ENCODE measurements at places on chromosomes 5 and 9.

- peaks cover 79% of the 10 kb centered on the region for H3K4me1 ChIP-seq
- DNase-seq, result no peak
- no peaks in the 10 kb centered on the region for H3K36me3 ChIP-seq
- H3K27ac ChIP-seq, result peak overlapping the region; percentile 91
- H3K4me3 ChIP-seq, result peak overlapping the region; percentile 91
- H3K27me3 ChIP-seq, result no peaks in the 10 kb centered on the region
Observed at GRCh38 chr9:38066914-38067858, 1.8 kb downstream of the SHB start.

DNA sequence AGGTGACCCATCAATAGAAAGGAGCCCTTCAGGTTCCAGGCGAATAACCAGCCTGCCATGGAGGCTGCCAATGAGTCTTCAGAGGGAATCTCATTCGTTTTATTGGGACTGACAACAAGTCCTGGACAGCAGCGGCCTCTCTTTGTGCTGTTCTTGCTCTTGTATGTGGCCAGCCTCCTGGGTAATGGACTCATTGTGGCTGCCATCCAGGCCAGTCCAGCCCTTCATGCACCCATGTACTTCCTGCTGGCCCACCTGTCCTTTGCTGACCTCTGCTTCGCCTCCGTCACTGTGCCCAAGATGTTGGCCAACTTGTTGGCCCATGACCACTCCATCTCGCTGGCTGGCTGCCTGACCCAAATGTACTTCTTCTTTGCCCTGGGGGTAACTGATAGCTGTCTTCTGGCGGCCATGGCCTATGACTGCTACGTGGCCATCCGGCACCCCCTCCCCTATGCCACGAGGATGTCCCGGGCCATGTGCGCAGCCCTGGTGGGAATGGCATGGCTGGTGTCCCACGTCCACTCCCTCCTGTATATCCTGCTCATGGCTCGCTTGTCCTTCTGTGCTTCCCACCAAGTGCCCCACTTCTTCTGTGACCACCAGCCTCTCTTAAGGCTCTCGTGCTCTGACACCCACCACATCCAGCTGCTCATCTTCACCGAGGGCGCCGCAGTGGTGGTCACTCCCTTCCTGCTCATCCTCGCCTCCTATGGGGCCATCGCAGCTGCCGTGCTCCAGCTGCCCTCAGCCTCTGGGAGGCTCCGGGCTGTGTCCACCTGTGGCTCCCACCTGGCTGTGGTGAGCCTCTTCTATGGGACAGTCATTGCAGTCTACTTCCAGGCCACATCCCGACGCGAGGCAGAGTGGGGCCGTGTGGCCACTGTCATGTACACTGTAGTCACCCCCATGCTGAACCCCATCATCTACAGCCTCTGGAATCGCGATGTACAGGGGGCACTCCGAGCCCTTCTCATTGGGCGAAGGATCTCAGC lies at the start of gene OR1K1:
Gene OR1K1 (plus strand): TSS at position 58 of the 995 bp plus-strand sequence. CDS start 0 bp downstream, at position 58.
- no peak within 1 kb of the TSS for H3K4me3 ChIP-seq
- H3K36me3 ChIP-seq, result no peaks in the 10 kb centered on the region
- no peaks in the 10 kb centered on the region for H3K27me3 ChIP-seq

GRCh38 chr9:132238992-132239391 lies 77.1 kb downstream of the NTNG2 start:
- H3K36me3 ChIP-seq, result no peaks in the 10 kb centered on the region
- DNase-seq, result no peak
- no peaks in the 10 kb centered on the region for H3K27me3 ChIP-seq
- H3K4me1 ChIP-seq, result peaks cover 12% of the 10 kb centered on the region
- no peak overlapping the region for H3K4me3 ChIP-seq

DNA sequence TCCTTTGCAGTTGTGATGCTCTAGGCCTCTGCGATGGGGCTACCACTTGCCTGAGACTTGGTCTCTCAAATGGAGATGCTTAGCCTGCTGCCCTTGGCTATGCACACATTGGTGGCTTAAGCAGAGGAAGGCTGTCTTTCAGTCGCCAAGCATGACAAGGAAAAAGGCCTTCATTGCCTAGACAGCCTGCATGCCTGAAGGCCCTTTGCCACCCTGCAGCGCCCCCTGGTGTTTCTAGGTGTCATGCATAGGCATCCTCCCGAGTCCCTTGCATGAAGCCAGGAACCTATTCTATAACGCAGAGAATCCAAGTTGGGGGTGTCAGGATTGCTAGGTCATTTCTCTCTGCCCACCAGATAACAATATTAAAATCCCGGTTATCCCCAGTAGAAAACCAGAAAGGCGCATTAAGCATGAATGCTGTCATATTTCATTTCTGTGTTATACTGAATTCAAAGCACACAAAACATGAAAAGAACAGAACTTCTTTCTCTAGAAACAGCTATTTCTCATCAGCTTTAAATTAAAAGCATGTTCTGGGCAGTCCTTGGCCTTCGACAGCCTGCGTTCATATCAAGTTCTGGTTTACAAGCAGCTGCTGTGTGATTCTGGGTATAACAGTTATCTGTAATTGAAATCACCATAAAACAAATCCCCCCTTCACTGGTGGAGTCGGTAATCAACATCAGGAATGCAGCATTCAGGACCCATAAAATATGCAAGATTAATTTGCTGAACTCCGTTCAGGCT lies 59.7 kb upstream of the TRPC7 start:
- H3K4me3 ChIP-seq, result no peak overlapping the region
- H3K36me3 ChIP-seq, result no peaks in the 10 kb centered on the region
- H3K4me1 ChIP-seq, result no peaks in the 10 kb centered on the region
- no peak for DNase-seq
- no peak overlapping the region for H3K27ac ChIP-seq

DNA sequence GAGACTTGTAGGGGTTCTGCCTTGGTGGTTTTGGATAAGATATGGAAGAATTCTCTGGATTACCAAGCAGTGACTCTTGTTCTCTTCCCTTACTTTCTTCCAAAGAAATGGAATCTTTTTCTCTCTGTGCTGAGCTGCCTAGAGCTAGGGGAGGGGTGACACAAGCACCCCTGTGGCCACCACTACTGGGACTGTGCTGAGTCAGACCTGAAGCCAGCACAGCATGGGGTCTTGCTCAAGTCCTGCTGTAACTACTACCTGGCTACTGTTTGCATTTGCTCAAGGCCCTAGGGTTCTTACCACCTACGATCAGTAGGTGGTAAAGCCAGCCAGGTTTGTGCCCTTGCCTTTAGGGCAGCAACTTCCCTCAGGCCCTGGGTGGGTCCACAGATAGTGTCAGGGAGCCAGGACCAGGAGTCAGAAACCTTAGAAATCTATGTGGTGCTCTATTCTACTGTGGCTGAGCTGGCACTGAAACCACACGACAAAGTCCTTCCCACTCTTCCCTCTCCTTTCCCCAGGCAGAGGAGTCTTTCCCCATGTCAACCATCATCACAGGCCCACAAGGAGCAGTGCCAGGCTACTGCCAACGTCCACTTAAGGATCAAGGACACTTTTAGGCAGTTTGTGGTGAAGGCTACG lies 53.8 kb downstream of the SREK1 start:
- H3K4me3 ChIP-seq, result no peak overlapping the region
- H3K27me3 ChIP-seq, result no peaks in the 10 kb centered on the region
- no peak overlapping the region for H3K27ac ChIP-seq

DNA sequence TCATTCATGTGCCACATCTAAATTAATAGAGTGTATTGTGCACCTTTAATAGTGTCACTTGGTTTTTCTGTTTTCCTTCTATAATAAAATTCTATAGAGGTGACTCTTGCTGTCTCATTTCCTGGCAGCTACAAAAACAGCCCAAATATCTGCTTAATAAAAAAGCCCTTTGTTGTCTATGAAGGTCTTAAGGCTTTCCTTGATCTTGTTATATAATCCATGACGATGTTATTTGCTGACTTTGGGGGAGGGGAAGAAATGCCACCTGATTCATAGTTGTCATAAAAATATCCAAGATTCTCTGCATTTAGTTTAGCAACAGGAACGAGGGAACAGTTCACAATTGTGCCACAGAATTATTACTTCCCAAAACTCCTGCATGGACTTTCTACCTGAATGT lies 31.3 kb downstream of the CPEB4 start:
- peaks cover 8% of the 10 kb centered on the region for H3K36me3 ChIP-seq
- peaks cover 79% of the 10 kb centered on the region for H3K4me1 ChIP-seq
- H3K4me3 ChIP-seq, result no peak overlapping the region
- DNase-seq, result no peak
- H3K27ac ChIP-seq, result peak overlapping the region; percentile 86

DNA sequence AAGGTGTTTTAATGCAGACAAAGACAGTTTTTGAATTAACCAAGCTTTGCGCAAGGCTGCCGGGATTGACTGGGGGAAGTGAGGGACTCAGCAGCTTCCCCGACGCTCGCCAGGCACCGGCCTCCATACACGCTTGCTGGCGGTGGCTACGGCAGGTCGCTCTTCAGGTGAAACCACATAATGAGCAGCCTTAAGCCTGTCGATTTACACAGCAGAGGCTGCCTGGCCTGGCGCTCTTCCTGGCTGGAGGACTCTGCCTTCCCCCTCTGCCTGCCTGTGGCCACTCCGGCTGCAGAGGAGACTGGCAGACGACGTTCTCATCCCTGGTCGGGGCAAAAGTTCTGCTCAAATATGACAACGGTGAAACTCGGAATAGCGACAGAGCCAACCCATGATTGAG lies 9.0 kb upstream of the NOTCH1 start:
- no peaks in the 10 kb centered on the region for H3K36me3 ChIP-seq
- no peak overlapping the region for H3K4me3 ChIP-seq
- peak overlapping the region; percentile 45 for H3K27ac ChIP-seq
- H3K27me3 ChIP-seq, result peaks cover 9% of the 10 kb centered on the region
- peaks cover 36% of the 10 kb centered on the region for H3K4me1 ChIP-seq

- H3K36me3 ChIP-seq, result no peaks in the 10 kb centered on the region
- H3K4me3 ChIP-seq, result no peak overlapping the region
- H3K27ac ChIP-seq, result no peak overlapping the region
- H3K4me1 ChIP-seq, result no peaks in the 10 kb centered on the region
- no peaks in the 10 kb centered on the region for H3K27me3 ChIP-seq
Observed at GRCh38 chr5:24621792-24622191, 23.0 kb downstream of the CDH10 start.

GRCh38 chr9:755454-756381 lies 85.8 kb upstream of the DMRT1 start:
- no peaks in the 10 kb centered on the region for H3K36me3 ChIP-seq
- H3K4me1 ChIP-seq, result peaks cover 28% of the 10 kb centered on the region
- no peak for DNase-seq
- peak overlapping the region; percentile 19 for H3K27ac ChIP-seq

DNA sequence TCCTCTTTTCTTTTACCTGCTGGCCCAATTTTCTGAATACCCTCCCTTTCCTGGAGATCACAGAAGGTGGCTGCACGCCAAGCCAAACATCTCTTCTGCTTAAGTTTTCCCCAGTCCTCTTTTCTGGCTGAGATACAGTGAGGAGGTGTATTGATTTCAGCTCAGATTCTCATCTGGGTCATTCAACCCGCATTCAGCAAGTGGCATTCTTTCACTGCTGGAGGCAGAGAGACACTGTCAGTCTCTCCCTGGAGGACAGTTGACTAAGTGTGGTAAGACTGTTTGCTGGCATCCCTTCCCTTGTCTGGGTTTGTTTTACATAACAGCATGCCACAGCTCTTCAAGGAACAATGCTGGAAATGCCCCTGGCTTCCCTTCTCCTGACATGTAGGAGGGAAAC lies 60.5 kb downstream of the GABRG2 start:
- no peak overlapping the region for H3K4me3 ChIP-seq
- no peaks in the 10 kb centered on the region for H3K27me3 ChIP-seq
- H3K27ac ChIP-seq, result no peak overlapping the region
- H3K36me3 ChIP-seq, result no peaks in the 10 kb centered on the region
- DNase-seq, result no peak

GRCh38 chr9:3492214-3492613 lies 33.6 kb downstream of the RFX3 start:
- DNase-seq, result no peak
- H3K27ac ChIP-seq, result no peak overlapping the region
- no peaks in the 10 kb centered on the region for H3K36me3 ChIP-seq
- H3K27me3 ChIP-seq, result no peaks in the 10 kb centered on the region
- H3K4me1 ChIP-seq, result no peaks in the 10 kb centered on the region
- H3K4me3 ChIP-seq, result no peak overlapping the region

- no peak overlapping the region for H3K4me3 ChIP-seq
- H3K27me3 ChIP-seq, result no peaks in the 10 kb centered on the region
- H3K27ac ChIP-seq, result no peak overlapping the region
- H3K4me1 ChIP-seq, result peaks cover 20% of the 10 kb centered on the region
- DNase-seq, result no peak
Observed at GRCh38 chr5:139193928-139194327, 4.2 kb downstream of the SIL1 start.

- no peaks in the 10 kb centered on the region for H3K27me3 ChIP-seq
- H3K4me3 ChIP-seq, result no peak overlapping the region
- H3K27ac ChIP-seq, result peak overlapping the region; percentile 93
- H3K4me1 ChIP-seq, result peaks cover 73% of the 10 kb centered on the region
- no peak for DNase-seq
Observed at GRCh38 chr5:148910686-148911361, 84.4 kb downstream of the ADRB2 start.

DNA sequence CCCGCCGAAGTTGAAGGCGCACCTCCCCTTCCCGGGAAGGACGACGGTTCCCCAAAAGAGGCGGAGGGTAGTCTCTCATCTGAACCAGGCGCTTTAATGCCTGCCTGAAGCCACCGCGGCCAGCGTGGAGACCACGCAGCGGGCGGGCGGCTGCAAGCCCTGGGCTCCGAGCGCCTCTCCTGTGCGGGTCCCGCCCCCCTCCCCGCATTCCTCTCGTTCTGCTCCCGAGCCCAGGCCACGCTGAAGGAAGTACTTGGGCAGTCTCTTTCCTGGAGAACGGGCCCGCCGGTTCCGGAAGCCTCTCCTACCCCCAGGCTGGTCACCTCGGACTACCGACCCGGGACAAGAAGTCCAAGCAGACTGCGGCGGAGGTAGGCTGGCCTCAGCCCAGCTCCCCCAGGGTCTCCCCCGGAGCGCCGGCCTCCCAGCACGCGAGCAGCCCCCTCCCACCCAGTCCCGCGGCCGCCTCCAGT lies 571 bp downstream of the PPIC start:
- no peaks in the 10 kb centered on the region for H3K36me3 ChIP-seq
- peak overlapping the region; percentile 93 for H3K27ac ChIP-seq
- DNase-seq, result no peak
- H3K4me1 ChIP-seq, result no peaks in the 10 kb centered on the region

GRCh38 chr9:33344145-33344544 lies 53.8 kb downstream of the NFX1 start:
- DNase-seq, result no peak
- H3K27ac ChIP-seq, result no peak overlapping the region
- H3K4me3 ChIP-seq, result no peak overlapping the region
- H3K27me3 ChIP-seq, result no peaks in the 10 kb centered on the region
- H3K4me1 ChIP-seq, result no peaks in the 10 kb centered on the region

GRCh38 chr9:136907011-136907914 lies 20.9 kb downstream of the TRAF2 start:
- H3K36me3 ChIP-seq, result peaks cover 18% of the 10 kb centered on the region
- no peaks in the 10 kb centered on the region for H3K27me3 ChIP-seq
- H3K27ac ChIP-seq, result no peak overlapping the region
- no peak overlapping the region for H3K4me3 ChIP-seq
- peaks cover 10% of the 10 kb centered on the region for H3K4me1 ChIP-seq

GRCh38 chr5:6634788-6635430 lies 1.7 kb downstream of the SRD5A1 start:
- no peak for DNase-seq
- no peaks in the 10 kb centered on the region for H3K27me3 ChIP-seq
- peak overlapping the region; percentile 82 for H3K4me3 ChIP-seq
- H3K4me1 ChIP-seq, result peaks cover 28% of the 10 kb centered on the region
- peaks cover 17% of the 10 kb centered on the region for H3K36me3 ChIP-seq
- peak overlapping the region; percentile 93 for H3K27ac ChIP-seq
